Mesenteric fat pad (tissue), 1 donor: ENCODE measurements at places on chromosomes 6 and 20. TPM values are rescaled to one million over a fixed set of nuclear protein-coding genes. Genes with fewer than 3 reads are reported as not detected.

COX4I2 gene
- total RNA-seq: 2.3 TPM

CDYL gene
- total RNA-seq: 51.9 TPM

RAET1L gene
- total RNA-seq: not detected

TRIM31 gene
- not detected for total RNA-seq

HAO1 gene
- total RNA-seq: not detected

DUSP15 gene
- 0.77 TPM for total RNA-seq

CALHM5 gene
- total RNA-seq: 2.8 TPM

DNAAF9 gene
- 26.1 TPM for total RNA-seq

DLK2 gene
- not detected for total RNA-seq

DNA sequence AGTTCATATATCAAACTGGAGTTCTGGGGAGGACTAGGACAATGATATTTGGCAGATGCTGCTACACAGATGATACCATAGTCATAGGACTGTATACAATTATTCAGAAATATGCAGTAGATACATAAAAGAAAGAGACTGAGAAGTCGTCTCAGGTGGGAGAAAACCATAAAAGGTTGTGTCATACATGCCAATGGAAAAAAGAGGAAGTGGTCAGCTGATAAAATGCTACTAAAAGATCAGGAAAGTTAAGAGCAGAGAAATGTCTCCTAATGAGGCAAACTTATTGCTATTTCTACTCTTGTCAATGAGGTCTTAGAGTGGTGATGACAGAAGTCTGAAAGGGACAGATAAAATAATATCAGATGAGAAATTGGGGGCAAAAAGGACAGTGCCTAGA, 407.6 kb downstream of the COL12A1 start:
- DNase-seq: no peak

GRCh38 chr6:7691675-7692452, 34.0 kb upstream of the BMP6 start:
- DNase-seq: no peak

DNA sequence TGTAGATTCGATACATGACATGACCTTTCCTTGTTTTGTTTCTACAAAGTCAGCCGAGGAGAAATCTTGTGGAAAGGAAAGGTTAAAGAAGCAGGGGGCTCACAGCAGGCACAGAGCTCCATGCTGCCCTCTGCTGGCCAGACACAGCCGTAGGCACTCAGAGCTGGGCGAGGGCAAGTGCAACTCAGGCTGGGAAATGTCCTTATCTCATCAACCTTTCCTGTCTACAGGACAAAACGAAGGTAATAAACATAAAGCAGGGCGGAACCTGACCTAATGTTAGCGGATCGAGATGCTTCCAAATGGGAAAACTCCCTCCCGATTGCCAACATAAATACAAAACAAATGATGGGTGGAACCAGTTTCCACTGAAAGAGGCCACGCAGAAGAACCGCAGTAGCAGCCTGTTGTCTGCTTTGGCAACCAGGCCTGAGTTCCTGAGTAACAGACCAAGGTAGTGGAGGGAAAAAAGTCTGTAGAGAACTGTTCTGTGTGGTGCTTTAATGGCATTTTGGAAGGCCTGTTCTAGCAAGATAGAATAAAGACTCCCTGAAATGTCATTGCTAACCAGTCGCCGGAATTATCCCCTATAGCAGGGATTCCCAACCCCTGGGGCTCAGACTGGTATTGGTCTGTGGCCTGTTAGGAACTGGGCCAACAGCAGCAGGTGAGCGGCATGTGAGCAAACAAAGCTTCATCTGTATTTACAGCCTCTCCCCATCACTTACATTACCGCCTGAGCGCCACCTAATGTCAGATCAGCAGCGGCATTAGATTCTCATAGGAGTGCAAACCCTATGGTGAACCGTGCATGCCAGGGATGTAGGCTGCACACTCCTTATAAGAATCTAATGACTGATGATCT, 85.2 kb downstream of the MBOAT1 start:
- DNase-seq: no peak

DNA sequence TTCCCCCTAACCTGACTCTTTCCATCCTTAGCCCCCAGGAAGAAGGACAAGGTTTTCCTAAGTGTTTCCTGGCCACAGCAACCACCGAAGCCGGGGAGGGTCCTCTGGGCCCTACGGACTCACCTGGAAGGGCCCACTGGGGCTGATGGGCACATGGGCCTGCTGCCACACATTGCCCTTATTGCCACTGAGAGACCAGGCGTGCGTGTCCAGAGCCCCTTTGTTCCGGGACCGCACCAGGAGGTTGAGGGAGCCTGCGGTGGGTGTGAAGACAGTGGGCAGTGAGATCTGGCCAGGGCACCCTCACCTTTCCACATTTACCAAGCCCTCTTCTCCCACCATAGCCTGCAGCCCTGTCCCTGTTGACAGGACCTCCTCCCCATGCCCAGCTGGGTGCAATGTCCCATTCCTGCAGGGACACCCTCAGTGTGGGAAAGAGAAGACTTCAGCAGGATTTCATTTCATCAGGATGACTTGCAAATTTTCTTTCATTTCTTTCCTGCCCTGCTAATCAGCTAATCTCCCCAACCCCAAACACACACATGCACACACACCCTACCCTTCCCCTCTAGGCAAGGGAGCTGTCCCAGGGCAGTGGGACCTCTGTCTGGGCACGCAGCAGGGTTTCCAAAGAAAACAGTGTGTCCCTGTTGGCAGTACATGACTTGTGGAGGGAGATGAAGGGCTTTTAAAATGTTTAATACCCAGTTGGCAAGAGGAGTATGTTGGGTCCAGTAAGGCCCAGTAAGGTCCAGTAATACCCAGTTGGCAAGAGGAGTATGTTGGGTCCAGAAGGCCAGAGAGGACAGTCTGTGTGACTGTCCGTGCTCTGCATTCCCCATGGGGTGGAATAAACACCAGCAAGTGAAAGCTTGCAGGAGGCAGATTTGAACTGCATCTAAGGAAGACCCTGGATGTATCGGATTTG, 59.0 kb downstream of the MDGA1 start:
- DNase-seq: no peak

DNA sequence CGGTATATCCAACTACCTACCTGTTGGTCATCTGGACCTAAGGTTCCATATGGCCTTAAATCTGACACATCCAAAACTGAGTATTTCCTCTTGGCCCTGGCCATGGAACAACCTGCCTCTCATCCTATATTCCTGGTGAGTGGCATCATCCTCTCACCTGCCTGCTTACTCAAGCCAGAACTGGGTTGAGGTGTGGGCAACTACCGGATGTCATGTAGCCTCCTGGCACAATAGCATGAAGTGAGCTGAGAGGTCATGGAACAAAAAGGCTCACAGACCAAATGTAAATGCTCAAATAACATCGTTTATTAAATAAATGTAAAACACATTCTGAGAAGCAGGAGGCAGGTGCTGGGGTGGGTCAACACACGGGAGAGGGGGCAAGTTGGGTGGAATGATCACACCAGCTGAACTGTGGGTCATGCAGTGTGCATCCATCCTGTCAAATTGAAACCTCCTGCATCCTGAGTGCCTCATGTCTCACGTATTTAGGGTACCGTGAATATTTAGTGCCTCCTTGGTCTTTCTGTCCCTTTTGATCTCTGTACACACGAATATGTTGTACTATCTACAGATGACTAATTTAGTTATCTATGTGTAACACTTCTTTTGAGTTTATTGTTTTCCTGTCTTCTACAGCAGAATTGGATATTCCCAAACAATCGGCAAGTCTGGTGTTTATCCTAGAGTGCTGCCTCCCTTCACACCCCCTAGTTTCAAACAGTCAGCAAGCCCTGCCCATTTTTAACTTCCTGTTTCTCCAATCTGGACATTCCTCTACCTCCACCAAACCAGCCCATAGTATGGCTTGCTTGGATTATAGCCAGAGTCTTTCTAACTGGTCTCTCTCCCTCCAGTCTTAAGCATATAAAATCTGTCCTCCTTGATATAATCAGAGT, 7.9 kb upstream of the POU5F1 start:
- DNase-seq: no peak

DNA sequence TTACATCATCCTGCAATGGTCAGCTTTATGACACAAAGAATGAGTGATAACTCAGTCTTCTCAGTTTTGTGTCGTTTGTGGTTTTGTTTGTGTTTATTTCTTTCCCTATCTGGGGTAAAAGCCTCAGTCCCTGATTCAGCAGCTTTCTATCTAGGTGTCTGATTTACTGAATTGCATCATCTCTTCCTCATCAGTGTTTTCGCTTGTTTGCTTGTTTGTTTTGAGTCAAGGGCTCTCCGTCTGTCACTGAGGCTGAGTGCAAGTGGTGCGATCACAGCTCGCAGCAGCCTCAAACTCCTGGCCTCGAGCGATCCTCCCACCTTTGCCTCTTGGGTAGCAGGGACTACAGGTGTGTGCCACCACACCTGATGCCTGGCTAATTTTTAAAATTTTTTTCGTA, 548.9 kb downstream of the PRKN start:
- DNase-seq: no peak

DNA sequence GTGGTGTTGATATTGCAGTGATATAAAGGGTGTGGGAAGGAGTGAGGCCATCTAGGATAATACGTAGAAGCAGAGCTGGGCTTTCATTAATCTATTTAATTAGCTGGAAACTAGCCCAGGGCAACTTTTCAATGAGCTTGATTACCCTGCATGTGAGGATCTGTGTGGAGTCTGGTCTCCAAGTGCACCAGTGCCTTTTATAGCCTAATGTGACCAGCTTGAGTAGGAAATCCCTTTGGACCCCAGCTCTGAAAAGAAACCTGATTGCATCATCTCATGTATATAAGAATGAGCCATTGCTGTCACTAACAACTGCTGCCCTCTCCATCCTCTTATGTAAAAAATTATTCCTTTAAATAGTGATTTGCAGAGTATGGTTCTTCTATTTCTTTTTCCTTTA, 72.6 kb downstream of the CD109 start:
- no peak for DNase-seq

DNA sequence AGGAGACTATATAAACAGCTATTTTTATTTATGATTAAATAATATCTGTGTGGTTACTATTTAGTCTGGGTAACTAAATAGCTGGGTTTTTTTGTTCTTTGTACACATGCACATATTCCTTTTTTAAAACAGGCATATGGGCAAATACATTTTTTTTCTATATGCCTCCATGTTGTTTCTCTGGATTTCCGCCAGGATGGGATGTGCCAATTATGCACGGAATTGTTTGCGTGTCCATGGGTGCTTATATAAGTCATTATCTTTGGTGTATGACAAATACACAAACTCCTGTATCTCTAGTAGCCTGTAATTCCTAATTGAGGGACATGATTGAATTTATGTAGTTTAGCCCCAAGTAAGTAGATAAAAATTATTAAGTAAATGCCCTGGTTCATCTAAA, 226.9 kb downstream of the BCKDHB start:
- no peak for DNase-seq

GRCh38 chr6:100258752-100259151, 206.0 kb downstream of the SIM1 start:
- no peak for DNase-seq

DNA sequence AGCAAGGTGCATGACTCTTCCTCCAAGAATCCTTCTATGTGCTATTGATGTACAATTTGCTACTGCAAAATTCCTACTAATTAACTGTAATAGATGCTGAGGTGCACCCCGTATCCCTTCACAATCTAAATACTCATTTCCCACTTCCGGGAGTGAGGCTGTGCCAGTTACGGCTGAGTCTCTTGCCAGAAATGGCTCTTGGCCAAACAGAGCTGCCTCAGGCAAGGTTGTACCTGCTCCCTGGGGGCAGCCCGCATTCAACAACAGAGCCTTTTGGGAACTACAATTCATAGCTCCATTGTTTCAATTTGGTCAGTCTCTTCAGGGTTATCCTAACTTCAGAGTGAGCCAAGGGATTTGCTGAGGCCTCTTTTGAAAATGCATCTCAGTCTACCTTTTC, 789.8 kb upstream of the MAP3K7 start:
- no peak for DNase-seq

- no peak for DNase-seq
Measured at GRCh38 chr6:49732781-49733180, 11.4 kb downstream of the CRISP3 start.

- DNase-seq: no peak
Measured at GRCh38 chr6:136037876-136038460, 186.5 kb downstream of the PDE7B start.

GRCh38 chr6:141056945-141057625, 1075.6 kb upstream of the GJE1 start:
- DNase-seq: no peak

DNA sequence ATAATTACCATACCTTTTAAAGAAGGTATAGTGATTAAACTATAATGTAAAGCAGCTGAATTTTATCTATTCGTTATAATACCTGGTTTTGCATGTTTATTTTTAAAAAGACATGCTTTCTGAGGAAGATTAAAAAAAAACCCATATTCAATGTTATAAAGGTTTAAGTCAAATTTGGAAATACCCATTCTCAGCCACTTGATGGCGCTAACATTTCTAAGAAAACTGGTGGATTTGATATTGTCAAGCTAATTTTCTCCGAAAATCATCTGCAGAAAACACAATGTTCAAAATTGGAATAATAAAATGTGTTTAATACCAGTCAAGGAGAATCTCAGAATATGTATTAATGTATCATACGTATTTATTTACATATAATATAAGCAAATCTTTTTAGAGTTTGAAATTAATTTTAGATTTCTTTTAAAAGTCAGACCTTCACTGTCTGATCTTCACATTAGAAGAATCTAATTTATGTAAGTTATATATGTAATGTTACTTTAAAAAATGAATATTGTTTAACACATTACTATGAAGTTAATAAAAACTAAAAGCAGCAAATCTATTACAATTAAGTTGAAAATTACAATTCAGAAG, 35.0 kb downstream of the SHPRH start:
- DNase-seq: no peak

GRCh38 chr20:7362601-7363000, 577.7 kb downstream of the HAO1 start:
- no peak for DNase-seq

DNA sequence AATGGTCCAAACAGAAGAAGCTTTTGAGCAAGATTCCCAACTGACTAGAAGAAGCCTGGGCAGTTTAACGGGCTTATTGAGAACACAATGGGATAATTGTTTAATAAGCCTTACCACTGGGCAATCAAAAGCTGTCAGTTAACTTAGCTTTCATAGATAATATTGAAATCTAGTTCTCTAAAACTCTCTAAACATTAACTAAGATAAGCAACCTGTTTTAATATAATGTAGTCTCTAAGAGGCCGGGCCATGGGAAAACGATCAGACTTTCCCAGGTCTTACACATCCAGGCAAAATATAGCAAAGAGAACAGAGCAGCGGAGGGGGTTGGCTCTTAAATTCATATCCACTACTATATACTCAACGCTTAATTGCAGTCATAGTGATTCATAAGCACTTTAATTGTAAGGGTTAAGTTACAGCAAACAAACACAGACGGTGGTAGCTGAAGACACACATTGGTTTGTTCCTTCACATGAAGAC, 128.0 kb upstream of the FAM83B start:
- no peak for DNase-seq
